ENCODE measurements at places on chromosomes 1 and 21. TPM values are rescaled to one million over a fixed set of nuclear protein-coding genes. Genes with fewer than 3 reads are reported as not detected.

GRCh38 chr1:27136998-27137542, 17.9 kb downstream of the SLC9A1 start:
- peaks cover 38% of the 10 kb centered on the region for H3K4me1 ChIP-seq
- no peaks in the 10 kb centered on the region for H3K27me3 ChIP-seq
- no peak overlapping the region for H3K4me3 ChIP-seq
- H3K27ac ChIP-seq, result peak overlapping the region; percentile 62

DNA sequence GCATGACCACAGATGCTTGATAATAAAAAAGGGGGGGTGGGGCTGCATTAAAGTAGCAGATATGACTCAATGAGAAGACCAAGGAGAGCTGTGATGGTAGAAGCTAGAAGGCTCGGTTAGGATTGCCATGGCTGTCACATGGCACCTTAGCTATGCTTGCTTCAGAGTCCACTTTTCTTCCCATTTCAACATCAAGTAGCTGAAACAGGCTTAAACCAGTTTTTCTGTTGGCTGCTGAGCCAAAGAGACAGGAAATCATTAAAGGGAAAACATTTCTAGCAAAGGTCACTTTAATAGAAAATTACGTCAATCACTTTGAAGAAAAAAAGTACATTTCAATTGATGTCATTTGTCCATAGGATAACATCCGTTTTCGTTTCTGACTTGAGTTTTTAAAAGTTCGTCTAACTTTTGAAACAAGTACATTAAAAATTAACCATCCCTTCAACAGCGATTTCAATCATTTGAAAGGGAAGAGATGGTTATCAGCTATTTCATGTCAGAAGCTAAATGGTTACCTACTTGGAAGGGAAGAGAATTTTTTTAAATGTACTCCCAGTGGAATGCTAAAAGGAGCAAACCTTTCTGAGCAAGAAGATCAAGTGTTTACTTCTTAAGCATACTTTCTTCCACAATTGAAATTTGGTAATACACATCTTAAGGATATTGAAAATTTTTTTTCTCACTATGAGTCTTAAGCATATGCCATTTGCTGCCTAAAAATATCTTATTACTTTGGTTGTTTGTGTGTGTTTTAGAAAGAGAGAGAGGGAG, 488.1 kb upstream of the PRMT6 start:
- no peak overlapping the region for H3K4me3 ChIP-seq
- peaks cover 13% of the 10 kb centered on the region for H3K4me1 ChIP-seq
- no peak overlapping the region for H3K27ac ChIP-seq
- no peaks in the 10 kb centered on the region for H3K36me3 ChIP-seq

DNA sequence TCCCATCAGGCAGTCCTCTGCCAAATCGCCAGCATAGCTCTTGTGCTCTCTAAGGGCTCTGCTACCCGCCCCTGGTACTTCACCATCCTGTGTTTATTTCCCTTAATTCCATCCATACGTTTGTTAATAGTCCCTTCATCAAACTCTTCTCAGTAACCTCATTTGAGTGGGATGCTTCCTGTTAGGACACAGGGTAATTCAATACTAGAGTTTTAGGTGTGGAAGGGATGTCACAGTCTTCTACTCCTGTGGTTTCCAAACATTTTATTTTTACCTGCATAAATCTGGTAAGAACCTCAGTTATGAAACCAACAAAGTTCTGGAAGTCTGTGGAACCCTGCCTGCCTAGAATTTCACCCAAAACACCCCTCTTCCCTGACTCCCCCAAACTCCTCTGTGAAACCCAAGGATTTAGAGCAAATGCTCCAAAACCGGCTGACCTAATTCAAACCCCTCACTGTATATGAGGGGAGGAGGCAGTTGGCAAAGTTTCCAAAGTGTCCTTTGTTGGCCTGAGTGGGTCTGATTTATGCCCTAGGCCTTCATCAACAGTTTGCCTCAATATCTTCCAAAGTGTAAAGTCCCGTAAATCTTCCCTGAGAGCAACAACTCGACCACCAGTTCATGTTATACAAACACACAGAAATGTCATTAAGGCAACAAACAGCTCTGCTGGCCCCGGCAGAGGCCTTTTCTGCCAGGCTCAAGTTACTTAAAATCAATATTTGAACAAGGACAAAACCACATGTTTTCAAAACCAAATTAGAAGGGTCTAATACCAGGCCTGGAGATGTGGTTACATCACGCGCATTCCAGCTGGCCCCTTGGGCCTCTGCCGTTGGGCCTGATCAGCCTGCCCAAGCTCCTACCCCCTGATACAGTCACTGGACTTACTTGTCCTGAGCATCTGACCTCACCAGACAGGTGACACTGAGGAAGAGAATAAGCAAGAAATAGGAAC, 82.4 kb upstream of the FGGY start:
- peak overlapping the region; percentile 48 for H3K27ac ChIP-seq
- H3K4me3 ChIP-seq, result no peak overlapping the region
- no peaks in the 10 kb centered on the region for H3K27me3 ChIP-seq
- H3K36me3 ChIP-seq, result peaks cover 9% of the 10 kb centered on the region

DNA sequence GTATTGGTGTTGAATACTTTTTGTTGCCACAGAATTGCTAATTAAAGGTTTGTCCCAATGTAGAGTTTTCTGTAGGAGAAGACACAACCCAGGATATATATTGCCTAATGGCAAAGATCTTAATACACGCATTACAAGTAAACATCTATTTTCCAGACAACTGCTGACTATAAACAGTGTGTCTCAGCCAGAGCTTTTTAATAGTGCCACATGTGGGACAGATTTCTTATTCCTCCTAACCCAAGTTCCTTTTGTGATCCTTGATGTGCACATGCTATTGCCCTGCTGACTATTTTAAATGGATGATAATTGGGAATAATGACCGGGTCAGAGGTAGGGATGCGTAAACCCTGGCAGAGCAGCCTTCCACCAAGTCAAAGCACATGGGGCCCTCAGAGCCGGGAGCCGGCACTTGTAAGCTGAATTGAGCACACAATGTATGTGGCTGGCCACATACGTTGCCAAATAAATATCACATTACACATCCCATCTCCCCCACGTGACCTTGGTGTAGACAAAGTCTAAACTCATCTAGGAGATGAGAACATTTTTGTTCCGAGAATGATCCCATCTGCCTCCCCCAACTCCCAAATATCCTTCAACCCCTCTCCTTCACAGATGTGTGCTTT, 209.8 kb upstream of the NFIA start:
- DNase-seq, result no peak
- H3K27me3 ChIP-seq, result no peaks in the 10 kb centered on the region
- peaks cover 31% of the 10 kb centered on the region for H3K4me1 ChIP-seq
- H3K27ac ChIP-seq, result no peak overlapping the region
- no peak overlapping the region for H3K4me3 ChIP-seq

DNA sequence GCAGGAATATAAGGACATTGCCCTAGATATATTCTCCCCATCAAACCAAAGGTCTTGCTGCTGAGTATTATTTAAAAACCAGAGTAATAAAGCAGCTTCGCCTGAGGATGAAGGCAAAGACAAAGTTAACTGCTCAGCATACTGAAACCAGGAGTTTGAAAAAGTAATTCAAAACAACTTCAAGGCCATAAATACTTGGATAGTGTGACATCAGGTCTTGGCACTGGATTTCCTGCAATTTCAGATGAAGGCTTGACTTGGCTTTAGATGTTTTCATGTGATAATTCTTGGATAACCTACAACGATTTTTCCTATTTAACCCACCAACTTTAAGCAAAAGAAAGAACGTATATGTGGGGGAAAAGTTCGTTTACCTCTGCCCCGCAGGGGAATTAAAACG, 10.6 kb downstream of the SOD1 start:
- H3K36me3 ChIP-seq, result peaks cover 14% of the 10 kb centered on the region
- no peak overlapping the region for H3K27ac ChIP-seq
- no peak for DNase-seq
- H3K4me3 ChIP-seq, result no peak overlapping the region
- H3K4me1 ChIP-seq, result peaks cover 12% of the 10 kb centered on the region
- H3K27me3 ChIP-seq, result no peaks in the 10 kb centered on the region

GRCh38 chr1:205729945-205730610, 19.9 kb downstream of the NUCKS1 start:
- H3K27me3 ChIP-seq, result no peaks in the 10 kb centered on the region
- H3K36me3 ChIP-seq, result peaks cover 21% of the 10 kb centered on the region
- peaks cover 2% of the 10 kb centered on the region for H3K4me1 ChIP-seq
- H3K27ac ChIP-seq, result no peak overlapping the region
- no peak overlapping the region for H3K4me3 ChIP-seq

GRCh38 chr1:156488566-156489165, 11.9 kb downstream of the MEF2D start:
- H3K4me1 ChIP-seq, result peaks cover 42% of the 10 kb centered on the region
- DNase-seq, result no peak
- H3K27me3 ChIP-seq, result no peaks in the 10 kb centered on the region
- H3K27ac ChIP-seq, result no peak overlapping the region

GRCh38 chr1:112826217-112826944, 111.2 kb upstream of the PPM1J start:
- peaks cover 10% of the 10 kb centered on the region for H3K4me1 ChIP-seq
- H3K4me3 ChIP-seq, result no peak overlapping the region
- no peak for DNase-seq

- H3K27me3 ChIP-seq, result no peaks in the 10 kb centered on the region
- H3K4me3 ChIP-seq, result no peak overlapping the region
- no peak for DNase-seq
- H3K36me3 ChIP-seq, result peaks cover 49% of the 10 kb centered on the region
- peak overlapping the region; percentile 83 for H3K27ac ChIP-seq
Observed at GRCh38 chr1:224375059-224375458, 18.4 kb downstream of the CNIH4 start.

DNA sequence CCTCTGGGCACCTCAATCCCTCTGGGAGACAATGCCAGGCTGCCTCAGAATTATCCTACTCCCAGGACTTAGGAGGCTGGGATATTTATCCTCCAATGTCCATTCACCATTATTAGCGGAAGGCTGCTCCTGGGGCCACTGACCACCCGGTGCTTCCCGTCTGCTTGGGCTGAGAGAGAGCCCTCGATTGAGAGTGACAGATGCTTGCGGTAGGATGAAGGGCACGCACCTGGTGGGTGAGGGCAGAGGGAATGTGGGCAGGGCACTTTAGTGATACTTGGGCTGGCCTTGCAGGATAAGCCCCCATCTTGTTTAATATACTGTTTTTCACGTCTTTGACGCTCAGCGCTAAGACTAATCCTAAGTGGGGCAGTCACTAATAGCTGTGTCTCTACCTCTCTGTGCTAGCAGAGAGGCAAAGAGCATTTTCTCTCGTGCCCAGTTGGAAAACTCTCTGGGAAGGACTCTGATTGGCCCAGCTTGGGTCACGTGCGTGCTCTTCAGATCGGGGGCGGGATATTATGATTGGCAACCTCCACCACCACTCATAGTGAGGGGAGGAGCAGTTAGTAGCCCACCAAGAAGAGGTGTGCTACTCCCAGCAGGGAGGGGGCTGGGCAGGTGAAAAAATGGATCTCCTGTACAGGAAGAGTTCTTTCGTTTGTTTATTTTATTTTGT, 10.6 kb upstream of the PARS2 start:
- no peak overlapping the region for H3K27ac ChIP-seq
- DNase-seq, result no peak
- peaks cover 23% of the 10 kb centered on the region for H3K27me3 ChIP-seq
- H3K36me3 ChIP-seq, result no peaks in the 10 kb centered on the region
- H3K4me1 ChIP-seq, result peaks cover 6% of the 10 kb centered on the region

GRCh38 chr1:53572065-53572814, 113.0 kb downstream of the DMRTB1 start:
- peaks cover 44% of the 10 kb centered on the region for H3K4me1 ChIP-seq
- H3K27ac ChIP-seq, result peak overlapping the region; percentile 94
- no peak overlapping the region for H3K4me3 ChIP-seq

DNA sequence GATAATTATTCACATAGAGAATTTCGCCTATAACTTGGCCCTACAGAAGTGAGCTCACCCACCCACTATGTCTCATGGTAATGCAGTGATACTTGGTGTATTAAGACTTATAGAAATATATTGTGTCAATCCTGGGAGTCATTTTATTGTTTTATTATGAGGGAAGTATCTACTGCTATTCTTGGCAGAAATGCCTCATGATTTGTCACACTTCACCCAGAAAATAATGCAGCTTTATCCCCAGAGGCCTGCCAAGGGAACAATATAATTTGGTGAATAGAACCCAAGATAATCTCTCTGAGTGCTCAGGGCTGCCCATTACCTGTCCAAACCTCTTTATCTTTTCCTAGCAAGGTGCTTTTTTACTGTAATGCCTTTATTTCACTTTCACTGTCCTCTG, 98.0 kb downstream of the ZP4 start:
- no peak overlapping the region for H3K4me3 ChIP-seq
- no peaks in the 10 kb centered on the region for H3K4me1 ChIP-seq
- DNase-seq, result no peak
- H3K27me3 ChIP-seq, result no peaks in the 10 kb centered on the region

- DNase-seq, result no peak
- H3K27me3 ChIP-seq, result no peaks in the 10 kb centered on the region
- H3K36me3 ChIP-seq, result peaks cover 26% of the 10 kb centered on the region
- H3K27ac ChIP-seq, result no peak overlapping the region
- H3K4me3 ChIP-seq, result no peak overlapping the region
Observed at GRCh38 chr21:39406065-39406464, 39.5 kb downstream of the LCA5L start.

DNA sequence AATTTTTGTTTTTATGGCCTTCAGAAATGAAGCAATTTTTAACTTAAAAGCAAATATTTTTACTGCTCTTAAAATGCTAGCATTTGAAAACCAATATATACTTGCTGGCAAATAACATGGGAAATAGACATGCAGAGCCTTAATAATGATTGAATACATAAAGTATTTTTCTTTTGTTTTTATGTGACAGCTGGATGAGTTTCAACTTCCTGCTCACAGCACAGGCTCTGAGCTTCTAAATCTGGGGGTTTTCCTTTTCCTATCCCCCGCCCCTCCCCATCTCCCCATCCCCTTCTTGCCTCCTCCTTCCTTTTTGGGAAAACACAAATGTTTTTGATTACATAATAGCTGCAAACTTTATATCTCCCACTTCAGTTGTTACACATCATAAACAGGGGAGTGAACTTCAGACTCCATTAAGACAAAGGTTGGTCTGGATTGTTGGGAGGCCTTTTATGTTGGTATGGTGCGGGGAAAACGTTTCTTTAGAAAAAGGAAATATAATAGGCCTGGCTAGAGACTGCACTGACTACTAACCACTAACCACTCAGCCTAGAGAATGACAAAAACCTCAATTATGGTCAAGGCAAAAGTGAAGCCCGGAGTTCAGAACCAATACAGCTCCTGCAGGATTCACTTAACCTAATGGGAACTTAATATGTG, 116.1 kb upstream of the GORAB start:
- H3K4me1 ChIP-seq, result peaks cover 12% of the 10 kb centered on the region
- H3K27me3 ChIP-seq, result no peaks in the 10 kb centered on the region
- H3K36me3 ChIP-seq, result no peaks in the 10 kb centered on the region
- DNase-seq, result no peak

- H3K4me3 ChIP-seq, result no peak overlapping the region
- no peaks in the 10 kb centered on the region for H3K27me3 ChIP-seq
- no peak for DNase-seq
- H3K36me3 ChIP-seq, result peaks cover 40% of the 10 kb centered on the region
- H3K4me1 ChIP-seq, result peaks cover 16% of the 10 kb centered on the region
Observed at GRCh38 chr1:93506126-93506525, 58.2 kb downstream of the FNBP1L start.

GRCh38 chr1:239361403-239361802, 25.0 kb upstream of the CHRM3 start:
- H3K27me3 ChIP-seq, result no peaks in the 10 kb centered on the region
- peaks cover 11% of the 10 kb centered on the region for H3K4me1 ChIP-seq
- peak overlapping the region; percentile 4 for H3K27ac ChIP-seq
- no peak overlapping the region for H3K4me3 ChIP-seq

The FAM131C gene
- 1.9 TPM for total RNA-seq

The NID1 gene
- total RNA-seq, result 45.5 TPM

The UQCRHL gene
- 2.8 TPM for total RNA-seq

The OLFML3 gene
- total RNA-seq, result 118 TPM

The CFAP45 gene
- total RNA-seq, result 0.18 TPM

The SV2A gene
- 20.3 TPM for total RNA-seq

The TMEM200B gene
- 28.3 TPM for total RNA-seq

The SYT11 gene
- 0.20 TPM for total RNA-seq
